T-cell (primary cell): ENCODE measurements at places on chromosomes 11 and 22.

- DNase-seq, result peak; percentile 47
These were observed 141.2 kb upstream of the TIMP3 start for GRCh38 chr22:32660292-32660691.

GRCh38 chr22:25172153-25172552 is 27.5 kb upstream of the CRYBB3 start:
- DNase-seq, result peak; percentile 30

- no peak for DNase-seq
These were observed 198.5 kb downstream of the MSANTD4 start for GRCh38 chr11:105823495-105824033.

DNA sequence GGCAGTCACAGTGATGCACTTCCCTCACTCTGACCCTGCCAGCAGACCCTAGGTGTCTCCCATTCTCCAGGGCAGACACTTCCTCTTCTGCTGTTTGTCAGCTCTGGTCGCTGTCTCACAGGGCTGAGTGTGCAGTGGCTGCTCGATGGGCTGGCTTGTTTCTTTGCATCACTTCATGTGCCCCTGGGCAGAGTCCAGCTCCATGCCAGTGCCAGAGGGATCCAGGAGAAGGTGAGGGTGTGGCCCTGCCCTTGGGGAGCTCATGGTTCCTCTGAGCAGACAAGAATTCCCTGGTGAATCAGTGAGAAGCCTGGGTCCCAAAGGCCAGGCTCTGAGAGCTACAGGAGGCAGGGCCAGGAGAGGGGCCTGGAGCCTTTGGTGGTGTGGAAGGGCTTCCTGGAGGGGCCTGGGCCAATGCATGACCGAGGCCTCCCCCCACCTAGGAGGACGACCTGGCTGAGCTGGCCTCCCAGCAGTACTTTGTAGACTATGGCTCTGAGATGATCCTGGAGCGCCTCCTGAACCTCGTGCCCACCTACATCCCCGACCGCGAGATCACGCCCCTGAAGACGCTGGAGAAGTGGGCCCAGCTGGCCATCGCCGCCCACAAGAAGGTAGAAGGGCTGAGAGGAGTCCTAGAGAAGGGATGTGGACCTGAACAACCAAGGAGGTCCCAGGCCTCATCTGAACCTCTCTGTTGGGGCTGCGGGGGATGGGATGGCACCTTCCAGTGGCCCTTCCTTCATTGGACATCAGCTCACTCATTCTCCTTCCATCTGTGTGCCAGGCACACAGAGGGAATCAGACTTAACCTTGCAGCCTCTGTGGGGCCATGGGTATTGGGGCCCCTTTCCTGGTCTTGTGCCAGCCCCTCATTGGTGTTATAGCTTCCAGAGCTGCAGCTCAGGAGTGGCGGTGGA is 66.1 kb downstream of the MYO7A start:
- no peak for DNase-seq

DNA sequence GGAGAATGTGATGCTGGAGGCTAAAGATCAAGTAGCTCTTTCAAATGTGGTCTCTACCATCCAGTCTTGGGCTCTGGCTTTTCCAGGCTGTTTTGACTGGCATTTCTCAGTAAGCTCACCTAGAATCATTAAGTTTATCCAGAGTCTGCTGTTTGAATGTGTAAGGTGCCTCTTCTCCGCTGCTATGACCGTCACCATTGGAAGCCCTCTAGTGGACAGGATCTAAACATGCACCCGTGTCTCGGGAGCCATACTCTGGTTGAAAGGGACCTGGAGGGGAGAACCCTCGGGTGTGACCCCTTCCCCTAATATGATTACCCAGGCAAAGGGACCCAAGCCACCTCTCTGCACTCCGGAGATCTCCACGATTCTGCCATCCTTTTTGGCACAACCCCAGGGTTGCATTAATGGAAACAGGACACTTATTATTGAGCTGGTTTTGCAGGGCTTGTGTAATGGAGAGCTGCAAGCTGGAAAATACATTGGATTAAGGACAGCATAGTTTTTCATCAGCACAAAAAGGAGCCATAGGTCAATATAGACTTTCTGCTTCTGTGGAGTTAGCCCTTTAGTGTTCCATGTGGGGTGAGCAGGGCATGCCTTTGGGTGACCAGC is 191.0 kb upstream of the LARGE1 start:
- no peak for DNase-seq

DNA sequence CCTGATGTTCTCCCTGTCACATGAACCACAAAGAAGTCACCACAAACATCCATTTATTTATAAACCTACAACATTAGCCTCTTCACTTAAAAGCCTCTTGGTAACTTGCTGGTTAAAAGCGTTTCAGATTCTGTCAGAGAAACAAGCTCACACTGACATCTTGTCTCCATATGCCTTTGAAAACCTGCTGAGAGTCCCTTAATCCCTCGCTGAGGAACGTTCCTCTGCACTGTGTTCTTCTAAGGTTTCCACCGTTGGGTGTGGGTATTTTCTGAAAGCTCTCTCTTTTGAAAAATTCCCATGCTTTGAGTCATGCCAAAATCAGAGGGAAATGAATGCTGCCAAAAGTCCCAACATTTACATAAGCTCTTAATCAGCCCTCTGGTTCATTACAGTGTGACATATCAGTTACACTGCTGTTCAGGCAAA is 149.8 kb downstream of the CCDC34 start:
- DNase-seq, result no peak

DNA sequence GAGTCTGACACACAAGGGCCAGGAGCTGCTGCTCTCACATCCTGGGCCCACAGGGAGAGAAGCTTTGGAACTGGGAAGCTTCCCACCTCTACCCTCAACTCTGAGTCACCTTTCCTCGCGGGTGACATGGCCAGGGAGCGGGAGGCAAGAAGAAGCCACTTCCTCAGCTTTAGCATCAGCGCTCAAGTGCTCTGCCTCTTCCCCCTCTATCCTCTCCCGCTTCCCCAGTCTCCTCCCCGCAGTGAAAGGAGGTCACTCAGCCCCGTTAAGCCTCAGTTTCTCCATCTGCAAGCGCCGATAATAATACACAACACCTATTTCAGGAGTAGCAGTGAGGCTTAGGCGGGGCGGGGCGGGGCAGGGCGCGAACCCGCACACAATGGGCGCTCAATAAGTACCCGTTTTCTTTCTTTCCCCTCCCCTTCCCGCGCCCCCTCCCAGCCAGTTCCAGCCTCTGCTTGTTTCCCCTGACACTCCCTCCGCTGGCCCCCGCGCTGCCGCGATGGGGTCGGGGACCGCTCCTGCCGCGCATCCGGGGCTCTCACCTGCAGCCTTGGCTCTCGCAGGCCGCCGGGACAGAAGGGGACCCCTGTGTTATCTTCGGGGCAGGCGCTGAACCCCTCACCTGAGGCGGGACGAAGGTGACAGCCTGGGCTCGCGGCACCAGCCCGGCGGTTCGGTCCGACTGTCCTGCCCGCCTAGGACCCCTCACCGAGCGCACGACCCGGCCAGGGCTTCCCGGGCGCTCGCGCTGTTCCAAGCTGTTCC is 892 bp downstream of the GDPD5 start:
- DNase-seq, result peak; percentile 47

DNA sequence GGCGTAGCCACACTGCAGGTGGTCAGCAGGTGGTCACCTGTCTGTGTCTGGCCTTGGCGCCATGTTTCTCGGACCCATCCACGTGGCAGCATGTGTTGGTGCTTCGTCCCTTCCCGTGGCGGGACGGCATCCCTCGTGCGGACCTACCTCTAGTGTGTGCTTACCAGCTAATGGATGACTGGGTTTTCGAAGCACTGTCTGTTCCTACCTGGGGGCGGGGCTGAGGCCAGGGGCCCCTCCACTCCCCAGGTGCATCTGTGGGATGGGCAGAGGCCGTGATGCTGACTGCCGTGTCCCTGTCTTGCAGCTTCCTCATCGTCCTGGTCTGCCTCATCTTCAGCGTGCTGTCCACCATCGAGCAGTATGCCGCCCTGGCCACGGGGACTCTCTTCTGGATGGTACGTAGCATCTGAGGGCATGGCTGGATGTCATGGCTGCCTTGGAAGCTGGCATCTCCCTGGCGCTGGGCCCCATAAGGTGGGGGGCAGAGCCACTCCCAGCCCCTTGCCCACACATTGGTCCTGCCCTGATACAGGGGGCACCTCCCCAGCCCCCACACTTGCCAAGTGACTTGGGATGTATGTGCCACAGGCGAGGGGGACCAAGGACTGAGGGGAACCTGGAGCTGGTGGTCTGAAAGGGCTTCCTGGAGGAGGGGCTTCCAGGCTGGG is 82.9 kb downstream of the KCNQ1 start:
- no peak for DNase-seq

DNA sequence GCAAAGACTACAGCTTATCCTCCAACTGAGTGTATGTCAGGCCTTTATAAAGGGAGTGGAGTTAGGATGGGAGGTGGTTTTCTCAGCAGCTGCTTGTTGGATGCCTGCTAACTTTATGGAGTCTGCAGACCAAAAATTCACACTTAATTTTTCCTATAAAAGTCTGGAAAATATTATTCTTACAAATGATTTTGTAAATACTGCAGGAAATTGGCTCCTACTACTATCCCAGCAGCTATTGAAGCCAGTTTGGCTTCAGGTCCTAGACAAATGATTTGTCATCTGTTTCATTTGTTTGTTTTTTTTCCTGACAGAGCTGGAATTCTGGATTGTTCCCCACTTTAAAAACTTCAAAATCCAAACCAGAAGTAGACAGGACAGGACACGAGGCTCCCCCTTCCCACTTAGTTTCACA is 292.5 kb downstream of the TMEM135 start:
- no peak for DNase-seq

DNA sequence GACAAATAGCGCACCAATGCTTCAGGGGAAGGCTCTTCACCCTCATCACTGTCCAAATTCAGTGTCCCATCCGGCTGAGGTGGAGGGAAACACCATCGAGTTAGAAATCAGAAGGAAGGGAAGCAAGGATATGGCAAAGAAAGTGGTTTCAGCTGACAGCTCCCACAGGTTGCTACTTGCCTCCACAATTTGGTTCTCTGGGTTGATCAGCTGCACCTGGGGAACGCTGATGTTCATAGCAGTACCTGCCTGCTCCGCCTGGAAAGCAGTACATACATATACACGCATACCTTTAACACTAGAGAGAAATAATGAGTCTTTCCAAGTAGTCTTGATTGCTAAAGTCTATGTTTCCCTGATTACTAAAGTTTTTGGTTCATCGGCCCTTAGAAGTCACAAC is 37.8 kb upstream of the APOA1 start:
- no peak for DNase-seq

- no peak for DNase-seq
These were observed 10.5 kb upstream of the MCHR1 start for GRCh38 chr22:40668611-40669411.

DNA sequence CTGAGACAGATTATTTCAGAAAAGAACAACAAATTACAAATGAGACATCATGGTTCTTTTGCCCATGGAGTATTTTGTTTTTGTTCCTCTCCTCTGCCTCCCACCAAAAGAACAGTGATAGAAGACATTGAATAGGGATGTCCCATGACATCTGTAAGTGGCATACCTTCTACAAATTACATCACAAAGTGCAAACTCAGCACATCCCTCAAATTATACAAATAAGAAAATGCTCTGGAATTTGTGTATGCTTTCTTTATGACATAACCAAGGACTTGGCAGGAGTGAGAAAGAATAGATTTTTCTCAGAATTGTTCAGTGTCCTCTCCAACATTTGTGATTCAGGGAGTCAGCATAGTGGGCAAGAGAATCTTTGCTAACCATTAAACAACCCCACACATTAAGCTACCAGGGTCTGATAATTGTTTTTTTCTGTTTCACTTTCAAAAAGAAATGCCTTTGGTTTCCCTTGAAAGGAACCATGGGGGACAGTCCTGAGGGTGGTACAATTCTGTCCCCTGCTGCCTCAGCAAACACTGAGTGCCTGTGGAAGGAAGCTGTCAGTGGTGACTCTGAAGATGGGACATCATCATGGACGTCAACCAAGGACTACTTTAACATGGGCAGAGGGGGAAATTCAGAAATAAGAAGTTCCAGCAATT is 430.3 kb downstream of the AASDHPPT start:
- no peak for DNase-seq

- no peak for DNase-seq
These were observed 107.1 kb upstream of the RASSF10 start for GRCh38 chr11:12901874-12902481.

- DNase-seq, result no peak
These were observed 6.7 kb downstream of the HSD17B12 start for GRCh38 chr11:43687120-43687791.

- no peak for DNase-seq
These were observed 65.9 kb downstream of the PHF21A start for GRCh38 chr11:46055371-46055770.

GRCh38 chr11:114036147-114036811 is 23.2 kb upstream of the ZBTB16 start:
- DNase-seq, result peak; percentile 38

- no peak for DNase-seq
These were observed 36.9 kb downstream of the CPT1A start for GRCh38 chr11:68804786-68805185.

DNA sequence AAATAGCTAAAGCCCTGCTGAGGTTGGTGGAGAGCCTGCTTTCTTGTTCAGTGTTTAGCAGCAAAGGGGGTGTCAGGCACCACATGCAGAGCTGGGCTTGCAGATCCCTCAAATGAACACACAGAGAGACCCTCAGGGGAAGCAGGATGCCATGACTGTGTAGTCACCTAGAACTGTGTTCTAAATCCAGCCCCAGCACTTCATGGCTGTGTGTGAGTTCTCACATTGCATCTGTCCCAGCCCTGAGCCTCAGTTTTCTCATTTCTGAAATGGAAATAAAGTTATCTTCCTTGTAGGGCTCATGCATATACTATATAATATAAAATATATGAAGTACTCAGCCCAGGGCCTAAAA is 47.1 kb downstream of the CWC15 start:
- no peak for DNase-seq

GRCh38 chr11:68146010-68146540 is 24.9 kb upstream of the CHKA start:
- DNase-seq, result no peak

GRCh38 chr11:19368726-19369375 is 128.1 kb upstream of the E2F8 start:
- DNase-seq, result no peak

GRCh38 chr11:68761801-68762200 is 10.5 kb upstream of the TESMIN start:
- DNase-seq, result no peak

DNA sequence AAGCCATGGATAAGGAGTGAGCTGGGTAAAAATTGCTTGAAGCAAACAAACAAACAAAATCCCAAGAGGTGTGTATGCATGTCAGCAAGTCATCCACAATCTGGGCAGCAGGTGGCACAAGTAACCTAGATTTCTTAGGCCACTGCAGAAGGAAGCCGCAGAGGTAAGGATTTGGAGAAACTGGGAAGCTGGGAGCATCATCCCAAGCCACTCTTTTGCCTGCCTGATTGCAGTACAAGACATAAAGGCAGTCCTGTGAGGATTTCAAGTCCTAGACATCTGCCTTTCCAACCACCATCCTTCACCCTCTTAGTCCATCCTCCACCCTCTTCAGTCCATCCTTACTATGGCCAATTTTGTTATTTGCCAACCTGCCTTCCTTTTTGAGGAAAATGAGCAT is 67.2 kb upstream of the BMAL1 start:
- DNase-seq, result no peak

- no peak for DNase-seq
These were observed 4.2 kb downstream of the FAR1 start for GRCh38 chr11:13672576-13673210.

- peak; percentile 32 for DNase-seq
These were observed 14.6 kb upstream of the MIAT start for GRCh38 chr22:26642465-26643417.

GRCh38 chr11:26072614-26073153 is 259.2 kb upstream of the ANO3 start:
- no peak for DNase-seq
